ENCODE measurements at places on chromosomes 1 and 21.

- DNase-seq: no peak
Measured at GRCh38 chr1:108075055-108075454, 110.1 kb upstream of the VAV3 start.

DNA sequence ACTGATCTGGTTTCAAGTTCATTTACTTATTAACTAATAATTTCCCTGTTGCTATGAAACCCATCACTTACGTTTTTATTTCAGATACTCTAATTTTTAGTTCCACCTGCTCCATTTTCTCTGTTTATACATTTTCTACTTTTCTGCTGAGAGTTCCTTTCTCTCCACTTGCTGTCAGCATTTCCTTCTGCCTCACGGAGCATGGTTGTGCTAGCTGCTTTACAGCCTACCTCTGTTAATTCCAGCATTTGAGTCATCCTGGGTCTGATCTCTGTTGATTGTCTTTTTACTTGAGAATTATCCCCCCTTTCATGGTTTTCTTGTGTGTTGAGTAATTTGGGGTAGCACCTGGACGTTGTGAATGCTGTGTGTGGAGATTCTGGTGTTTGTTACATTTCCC, 373.2 kb upstream of the C1orf174 start:
- DNase-seq: no peak

DNA sequence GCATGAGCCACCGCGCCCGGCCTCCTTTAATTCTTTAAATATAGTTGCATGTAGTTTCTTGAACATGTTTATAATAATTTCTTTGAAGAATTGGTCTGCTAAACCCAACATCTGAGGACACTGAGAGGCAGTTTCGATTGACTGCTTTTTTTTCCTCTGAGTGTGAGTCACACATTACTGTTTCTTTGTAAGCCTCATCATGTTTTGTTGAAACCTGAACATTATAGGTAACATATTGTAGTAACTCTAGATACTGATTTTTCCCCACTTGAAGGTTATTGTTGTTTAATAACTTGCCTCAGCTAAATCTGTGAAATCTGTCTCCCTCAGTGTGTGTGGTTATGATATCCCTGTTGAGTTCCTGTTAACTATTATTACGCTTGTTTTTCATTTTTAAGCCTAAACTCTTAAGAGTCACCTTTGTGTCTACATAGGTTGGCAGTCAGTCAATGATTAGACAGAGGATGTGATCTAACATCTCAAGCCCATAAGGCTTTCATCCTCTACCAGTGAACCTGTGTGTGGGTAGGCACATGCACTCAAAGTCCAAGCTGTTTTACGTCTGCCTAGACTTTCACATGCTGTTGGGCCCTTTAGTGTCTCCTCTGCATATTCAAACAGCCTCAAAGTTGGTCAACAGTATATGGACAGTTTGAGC, 155.5 kb downstream of the KCNH1 start:
- DNase-seq: no peak

DNA sequence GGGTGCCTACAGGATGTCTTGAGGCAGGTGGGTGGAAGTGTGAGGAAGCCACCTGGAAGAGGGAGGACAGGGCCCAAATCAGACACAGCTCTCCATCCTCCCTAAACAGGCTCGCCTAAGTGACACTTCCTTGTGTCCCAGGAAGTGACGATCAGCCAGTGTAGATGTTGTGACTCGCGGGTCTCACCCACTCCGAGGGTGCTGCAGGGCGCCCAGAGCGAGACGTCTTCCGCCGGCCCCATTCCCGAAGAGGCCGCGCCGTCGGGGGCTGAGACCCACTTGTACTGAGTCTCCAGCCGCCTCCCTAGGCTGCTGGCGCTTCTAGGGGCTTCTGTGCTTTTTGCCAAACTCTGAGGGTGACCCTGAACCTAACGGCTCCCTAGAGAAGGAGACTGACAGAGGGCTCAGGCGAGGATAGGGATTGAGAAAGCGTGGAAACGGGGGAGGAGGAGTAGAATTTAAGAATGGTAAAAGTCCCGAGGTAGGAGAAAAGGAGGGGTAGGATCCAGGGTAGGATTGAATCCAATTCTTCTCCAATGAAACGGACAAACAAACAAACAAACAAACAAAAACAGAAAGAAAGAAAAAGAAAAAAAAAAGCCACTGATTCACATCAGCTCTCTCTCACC, 543 bp upstream of the MARK1 start:
- DNase-seq: no peak

GRCh38 chr1:174433451-174433850, 14.3 kb upstream of the GPR52 start:
- DNase-seq: no peak

GRCh38 chr1:117674521-117675400, 68.9 kb downstream of the TENT5C start:
- DNase-seq: no peak

DNA sequence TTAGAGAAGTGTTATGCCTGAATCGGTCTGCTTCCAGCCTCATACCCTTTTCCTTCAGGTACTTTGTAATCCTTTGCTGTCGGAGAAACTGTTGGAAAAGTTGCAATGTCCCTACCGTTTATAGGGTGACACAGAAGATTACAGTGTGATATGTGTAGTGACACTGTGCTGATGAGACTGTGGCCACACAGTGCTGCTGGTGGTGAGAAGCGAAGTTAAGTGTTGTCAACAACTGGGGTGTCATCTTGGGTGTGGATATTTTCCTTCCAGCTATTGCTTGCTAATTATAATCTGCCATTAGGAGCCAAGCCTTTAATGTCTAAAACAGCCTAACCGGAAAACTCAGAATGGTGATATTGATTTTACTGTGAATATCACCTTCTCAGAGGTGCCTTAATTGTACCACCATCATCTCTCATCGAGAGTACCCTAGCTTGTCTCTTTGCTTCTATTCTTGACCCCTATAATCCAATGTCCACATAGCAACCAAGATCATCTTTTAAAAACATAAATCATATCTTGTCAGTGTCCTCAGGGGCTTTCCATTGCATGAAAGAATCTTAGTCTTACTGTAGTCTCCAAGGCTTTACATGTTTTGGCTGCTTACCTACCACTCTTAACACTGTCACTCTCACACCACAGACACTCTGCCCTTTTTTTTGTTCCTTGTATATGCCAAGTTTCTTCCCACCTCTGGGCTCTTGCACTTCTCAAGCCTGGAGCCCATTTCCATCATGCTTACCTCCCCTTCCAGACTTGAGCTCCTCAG, 89.4 kb upstream of the PGD start:
- no peak for DNase-seq
